CD4-positive, alpha-beta memory T cell (primary cell): ENCODE measurements at places on chromosomes 7 and 10. TPM values are rescaled to one million over a fixed set of nuclear protein-coding genes. Genes with fewer than 3 reads are reported as not detected.

The KIAA1549 gene
- total RNA-seq = 0.11 TPM

The AKR1C8 gene
- total RNA-seq = 9.2 TPM

The LRRC17 gene
- total RNA-seq = 0.52 TPM

The LIPM gene
- total RNA-seq = not detected

The SOSTDC1 gene
- total RNA-seq = not detected

The MYL7 gene
- total RNA-seq = not detected

The CPXM2 gene
- not detected for total RNA-seq

The VWA2 gene
- not detected for total RNA-seq

The PAPOLB gene
- total RNA-seq = not detected

The OGDH gene
- total RNA-seq = 116 TPM

The NPSR1 gene
- not detected for total RNA-seq

The RNLS gene
- 1.7 TPM for total RNA-seq

The FAM25G gene
- not detected for total RNA-seq

The VAX1 gene
- not detected for total RNA-seq

The NRG3 gene
- total RNA-seq = not detected

The NODAL gene
- total RNA-seq = not detected

The SCART1 gene
- 10.5 TPM for total RNA-seq

The PDZD7 gene
- total RNA-seq = 1.1 TPM

The WNT2 gene
- total RNA-seq = not detected

The EIF3B gene
- total RNA-seq = 138 TPM

The NUB1 gene
- 119 TPM for total RNA-seq

The PNLIPRP3 gene
- not detected for total RNA-seq

The LRRC4 gene
- total RNA-seq = not detected

The CNPY1 gene
- total RNA-seq = not detected

The AKR1E2 gene
- total RNA-seq = 9.8 TPM

The STN1 gene
- total RNA-seq = 31.6 TPM

The C7orf57 gene
- not detected for total RNA-seq

The TAF5 gene
- 7.9 TPM for total RNA-seq

The VGF gene
- total RNA-seq = not detected

The ZNF365 gene
- 3.5 TPM for total RNA-seq

The GIMAP5 gene
- total RNA-seq = 297 TPM

The TMEM176A gene
- total RNA-seq = 1.1 TPM

The ARHGEF5 gene
- 9.0 TPM for total RNA-seq

The SMKR1 gene
- total RNA-seq = 1.2 TPM

The NAT16 gene
- total RNA-seq = not detected

The AUTS2 gene
- total RNA-seq = 35.2 TPM

The MRLN gene
- not detected for total RNA-seq

The IFIT3 gene
- total RNA-seq = 3.1 TPM
